ENCODE measurements at places on chromosomes 3 and 15.

GRCh38 chr3:39106851-39107387 is 508 bp downstream of the GORASP1 start:
- DNase-seq, result no peak

DNA sequence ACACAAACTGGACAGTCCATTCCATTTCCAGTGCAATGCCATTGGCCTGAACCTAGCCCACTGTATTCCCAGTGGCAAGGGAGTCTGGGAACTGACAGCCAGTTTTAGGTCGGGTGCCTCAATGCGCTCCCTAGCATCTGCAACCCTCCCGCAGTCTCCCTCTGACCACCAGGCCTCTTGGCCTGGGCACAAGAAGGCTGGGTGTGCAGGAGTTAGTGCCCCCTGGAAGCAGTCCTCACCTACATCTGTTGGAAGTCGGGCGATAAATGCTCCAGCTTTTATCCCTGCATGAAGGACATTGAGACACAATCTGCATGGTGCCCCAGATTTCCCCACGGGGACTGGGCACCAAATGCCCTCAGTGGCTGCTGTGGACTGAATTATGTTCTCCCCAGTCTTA is 12.7 kb downstream of the C3orf22 start:
- DNase-seq, result no peak

- no peak for DNase-seq
These were observed 60.4 kb downstream of the HMG20A start for GRCh38 chr15:77480859-77481633.

GRCh38 chr3:150771600-150771999 is 8.6 kb upstream of the SIAH2 start:
- DNase-seq, result no peak

DNA sequence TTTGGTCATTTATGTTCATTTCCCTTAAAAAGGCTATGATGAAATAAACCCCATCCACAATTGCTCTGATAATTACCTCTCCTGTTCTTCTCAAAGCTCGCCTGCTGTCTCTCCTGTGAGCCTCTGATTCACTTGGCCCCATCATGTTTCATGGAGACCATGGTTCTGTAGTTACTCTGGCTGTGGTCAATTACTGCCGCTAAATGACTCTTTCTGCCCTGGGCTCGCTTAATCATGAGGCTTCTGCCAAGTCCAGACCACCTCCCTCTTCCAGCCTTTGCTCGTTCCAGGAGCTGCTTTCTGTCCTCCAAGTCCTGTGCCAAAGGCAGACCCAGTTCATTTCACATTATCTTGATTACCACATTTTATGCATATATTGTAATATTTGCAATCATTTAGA is 91.9 kb downstream of the THSD4 start:
- DNase-seq, result no peak

DNA sequence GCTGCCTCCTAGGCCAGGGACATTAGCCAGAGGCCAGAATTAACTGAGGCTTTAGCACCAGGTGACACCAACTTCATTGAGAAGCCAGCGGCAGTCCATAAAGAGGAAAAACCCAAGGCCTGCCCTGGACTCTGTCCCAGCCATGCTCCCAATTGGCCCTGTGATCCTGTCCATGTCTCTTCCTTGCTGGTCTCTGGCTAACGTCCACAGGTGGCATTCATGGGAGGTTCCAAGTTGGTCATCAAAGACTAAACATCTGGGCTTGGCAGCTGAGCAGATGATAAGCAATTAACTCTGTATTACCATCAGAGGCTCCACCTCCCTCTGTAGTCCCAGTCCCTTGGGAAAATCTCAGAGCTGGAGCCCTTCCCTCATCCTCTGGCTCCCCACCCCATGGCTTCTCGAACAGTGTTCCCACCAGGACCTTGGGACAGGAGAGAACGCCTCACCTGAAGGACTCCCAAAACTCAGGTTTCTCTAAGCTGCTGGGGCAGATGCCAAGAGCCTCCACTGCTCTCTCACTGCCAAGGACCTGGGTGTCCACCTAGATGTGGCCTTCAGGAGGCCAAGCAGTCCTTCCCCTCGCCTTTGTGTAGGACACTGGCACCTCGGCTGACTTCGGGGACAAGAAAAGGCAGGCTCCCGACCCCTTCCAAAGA is 40.4 kb downstream of the GOLGA6A start:
- no peak for DNase-seq

DNA sequence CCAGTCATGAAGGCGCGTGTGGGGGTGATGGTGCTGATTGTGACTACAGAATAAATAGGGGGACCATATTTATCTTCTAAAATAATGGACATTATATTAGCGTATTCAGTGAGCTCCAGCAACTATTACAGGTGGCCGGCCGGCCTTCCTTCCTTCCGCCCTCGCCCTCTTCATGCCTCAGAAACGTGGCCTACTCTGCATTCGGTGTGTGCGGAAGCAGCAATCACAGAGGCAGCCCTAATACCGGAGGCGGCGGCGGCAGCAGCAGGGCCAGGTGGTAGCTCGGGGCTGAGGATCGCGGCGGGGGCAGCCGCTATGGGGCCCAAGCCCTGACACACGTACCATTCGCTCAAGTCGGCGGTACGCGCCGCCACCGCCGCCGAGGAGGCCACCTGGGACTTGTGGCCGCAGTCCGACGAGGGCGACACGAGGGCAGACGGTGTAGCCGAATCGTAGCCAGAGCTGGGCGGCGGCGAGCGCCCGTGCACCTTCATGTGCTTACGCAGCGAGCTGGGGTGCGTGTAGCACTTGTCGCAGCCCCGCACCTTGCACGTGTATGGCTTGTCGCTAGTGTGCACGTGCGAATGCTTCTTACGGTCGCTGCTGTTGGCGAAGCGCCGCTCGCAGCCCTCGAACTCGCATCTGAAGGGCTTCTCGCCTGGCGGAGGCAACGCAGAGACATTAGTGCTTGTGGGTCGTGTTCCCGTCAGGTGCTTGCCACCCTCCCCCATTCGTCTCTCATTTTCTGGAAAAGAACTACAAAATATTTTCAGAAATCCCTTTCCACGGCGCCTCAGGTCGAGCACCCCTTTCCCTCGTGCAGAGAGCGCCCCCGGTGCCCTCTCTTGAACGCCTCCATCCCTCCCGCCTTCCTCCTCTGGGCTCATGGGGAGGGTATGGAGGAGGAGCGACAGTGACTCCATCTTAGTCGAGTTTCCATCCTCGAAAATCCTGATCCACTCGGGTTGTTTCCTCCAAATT is 15.5 kb downstream of the ZIC4 start:
- DNase-seq, result no peak

GRCh38 chr3:192879346-192880031 is 38.2 kb downstream of the MB21D2 start:
- no peak for DNase-seq

- no peak for DNase-seq
These were observed 199.4 kb upstream of the ARRDC4 start for GRCh38 chr15:97761110-97761509.

DNA sequence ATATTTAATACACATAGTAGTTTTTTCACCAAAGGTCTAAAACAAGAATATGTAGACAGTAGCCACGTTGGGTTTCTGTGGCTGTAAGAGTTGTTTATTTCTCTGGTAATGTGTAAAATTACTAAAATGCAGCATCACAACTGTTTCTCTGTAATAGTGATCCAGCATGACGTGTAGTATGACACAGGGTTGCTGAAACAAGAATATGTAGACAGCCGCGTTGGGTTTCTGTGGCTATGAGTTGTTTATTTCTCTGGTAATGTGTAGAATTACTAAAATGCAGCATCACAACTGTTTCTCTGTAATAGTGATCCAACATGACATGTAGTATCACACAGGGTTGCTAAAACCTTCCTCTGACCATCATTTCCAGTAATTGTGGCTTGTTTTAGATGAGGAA is 153.6 kb upstream of the ZNF717 start:
- no peak for DNase-seq

GRCh38 chr3:187954873-187955586 is 198.9 kb upstream of the LPP start:
- DNase-seq, result no peak

DNA sequence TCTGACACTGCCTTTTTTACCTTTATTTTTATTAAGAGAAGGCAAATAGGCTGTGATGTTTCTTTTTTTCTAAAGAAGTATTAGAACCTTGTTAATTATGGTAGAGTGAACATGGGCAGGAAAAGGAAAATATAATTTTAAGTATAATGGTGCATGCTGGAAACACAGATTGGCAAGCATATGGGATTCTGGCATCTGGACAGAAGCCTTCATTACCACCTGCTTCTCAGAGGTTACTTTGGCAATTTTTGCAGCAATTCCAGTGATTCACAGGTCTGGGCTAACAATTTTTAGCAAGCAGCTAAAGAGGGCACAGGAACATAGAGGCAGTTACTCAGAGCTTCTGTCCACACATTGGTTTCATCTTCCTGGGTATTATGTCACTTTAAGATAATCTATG is 258.3 kb downstream of the DIPK2A start:
- DNase-seq, result no peak

DNA sequence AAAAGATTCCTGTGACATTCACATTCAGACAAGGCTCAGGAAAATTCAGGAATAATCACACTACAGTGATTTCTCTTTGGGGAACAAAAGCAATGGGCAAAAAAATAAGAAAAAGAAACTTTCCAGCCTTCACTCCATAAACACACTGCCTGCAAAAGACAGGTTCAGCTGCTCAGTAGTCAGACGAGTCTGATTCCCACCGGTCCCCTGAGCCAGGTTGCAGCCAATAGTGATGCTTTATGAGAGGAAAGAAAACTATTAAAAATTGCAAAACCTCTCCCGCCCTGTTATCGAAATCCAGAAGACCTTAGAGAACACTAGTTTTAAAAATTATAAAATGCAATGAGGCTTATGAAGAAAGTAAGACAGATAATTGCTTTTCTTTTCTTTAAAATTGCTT is 8.5 kb downstream of the PLCH1 start:
- no peak for DNase-seq

All from stimulated activated CD4-positive, alpha-beta T cell treated with anti-CD3 and anti-CD28 coated beads, Interleukin-1b, Interleukin-23, amount 100 ng/mL, for 1 hour (primary cell).